Naive thymus-derived CD4-positive, alpha-beta T cell (primary cell): ENCODE measurements at places on chromosomes 2 and 18.

DNA sequence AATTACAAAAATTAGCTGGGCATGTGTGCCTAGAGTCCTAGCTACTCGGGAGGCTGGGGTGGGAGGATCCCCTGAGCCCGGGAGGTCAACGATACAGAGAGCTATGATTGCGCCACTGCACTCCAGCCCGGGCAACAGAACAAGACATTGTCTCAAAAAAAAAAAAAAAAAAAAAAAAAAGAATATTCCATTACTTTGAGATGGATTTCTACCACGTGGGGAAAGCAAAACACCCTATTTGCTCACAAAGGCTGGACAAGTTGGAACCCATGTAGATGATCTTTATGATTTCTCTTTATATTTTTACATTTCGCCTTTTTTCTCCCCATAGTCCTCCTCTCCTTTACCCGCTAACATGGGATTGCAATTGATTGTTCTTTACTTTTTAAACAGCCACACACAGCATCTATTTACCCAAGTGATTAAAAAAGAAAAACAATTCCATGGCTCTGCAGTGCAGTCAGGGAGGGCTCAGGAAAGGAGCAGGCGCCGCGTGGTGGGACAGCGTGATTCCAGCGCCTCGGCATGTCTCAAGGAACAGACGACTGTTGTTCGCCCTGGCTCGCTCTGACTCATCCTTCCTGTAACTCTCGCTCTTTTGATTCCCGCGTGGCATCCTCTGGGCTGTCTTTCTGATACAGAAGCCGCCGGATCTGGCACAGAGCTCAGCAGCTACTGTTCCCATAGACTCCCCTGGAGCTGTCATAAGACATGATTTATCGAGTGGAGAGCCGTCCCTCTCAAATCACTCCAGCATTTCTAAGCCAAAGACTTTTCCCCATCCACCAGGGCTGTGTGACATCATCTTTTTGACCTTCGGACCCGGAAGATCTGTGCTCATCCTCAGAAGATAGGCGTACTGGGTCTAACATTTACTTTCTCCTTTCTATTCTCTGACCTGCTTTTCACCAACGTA, 230.4 kb upstream of the AGAP1 start:
- no peak overlapping the region for H3K4me3 ChIP-seq
- no peaks in the 10 kb centered on the region for H3K36me3 ChIP-seq
- H3K27ac ChIP-seq = no peak overlapping the region
- no peaks in the 10 kb centered on the region for H3K27me3 ChIP-seq
- H3K4me1 ChIP-seq = no peaks in the 10 kb centered on the region

GRCh38 chr2:221569871-221570270, 2.2 kb downstream of the EPHA4 start:
- H3K27ac ChIP-seq = no peak overlapping the region
- no peaks in the 10 kb centered on the region for H3K36me3 ChIP-seq
- DNase-seq = no peak
- H3K4me3 ChIP-seq = peak overlapping the region; percentile 91
- H3K4me1 ChIP-seq = peaks cover 11% of the 10 kb centered on the region

GRCh38 chr2:30443081-30443480, 4.0 kb upstream of the LCLAT1 start:
- H3K4me3 ChIP-seq = no peak overlapping the region
- DNase-seq = no peak
- no peak overlapping the region for H3K27ac ChIP-seq

GRCh38 chr2:63902149-63902548, 60.5 kb downstream of the UGP2 start:
- peaks cover 4% of the 10 kb centered on the region for H3K4me1 ChIP-seq
- no peak overlapping the region for H3K27ac ChIP-seq
- no peaks in the 10 kb centered on the region for H3K27me3 ChIP-seq
- no peak for DNase-seq
- H3K4me3 ChIP-seq = no peak overlapping the region
- H3K36me3 ChIP-seq = peaks cover 8% of the 10 kb centered on the region

DNA sequence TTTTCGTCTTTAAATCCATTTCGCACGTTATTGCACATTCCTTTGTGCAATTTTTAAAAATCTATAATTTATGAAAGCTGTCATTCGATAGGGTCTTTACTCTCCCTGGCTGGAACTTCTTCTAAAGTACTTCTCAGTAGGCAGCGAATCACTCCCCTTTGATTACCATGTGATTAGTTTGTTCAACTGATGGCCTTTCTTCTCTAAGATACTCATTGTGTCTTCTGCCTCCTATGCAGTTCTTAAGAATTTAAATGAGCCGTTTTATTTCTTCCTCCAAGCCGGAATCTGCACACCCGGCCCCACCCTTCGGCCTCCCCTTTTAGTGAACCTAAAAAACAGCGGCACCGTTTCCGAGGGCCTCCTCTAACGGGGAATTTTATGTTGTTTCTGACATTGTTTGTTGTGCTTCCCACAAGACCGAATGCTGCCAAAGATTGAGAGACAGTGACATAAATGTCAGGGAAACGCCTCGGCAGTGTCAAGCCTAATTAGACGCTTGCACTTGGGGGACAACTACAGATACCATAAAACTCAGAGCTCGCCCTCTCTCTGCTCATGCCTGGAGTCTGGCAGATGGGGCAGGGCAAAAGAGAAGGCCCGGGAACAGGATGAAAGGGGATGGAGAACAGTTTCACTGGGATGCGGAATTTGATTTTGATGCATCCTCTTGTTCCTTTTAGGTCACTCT, 255.3 kb downstream of the BCL11A start:
- H3K36me3 ChIP-seq = no peaks in the 10 kb centered on the region
- no peaks in the 10 kb centered on the region for H3K27me3 ChIP-seq
- no peak overlapping the region for H3K4me3 ChIP-seq

- no peaks in the 10 kb centered on the region for H3K4me1 ChIP-seq
- H3K4me3 ChIP-seq = no peak overlapping the region
- H3K27ac ChIP-seq = no peak overlapping the region
- H3K36me3 ChIP-seq = no peaks in the 10 kb centered on the region
- no peak for DNase-seq
These were observed 61.1 kb downstream of the PDCL3 start for GRCh38 chr2:100623930-100624329.

- H3K4me3 ChIP-seq = no peak overlapping the region
- H3K27ac ChIP-seq = no peak overlapping the region
- no peak for DNase-seq
- H3K27me3 ChIP-seq = no peaks in the 10 kb centered on the region
- peaks cover 10% of the 10 kb centered on the region for H3K4me1 ChIP-seq
These were observed 122.6 kb upstream of the EPAS1 start for GRCh38 chr2:46174345-46175170.

DNA sequence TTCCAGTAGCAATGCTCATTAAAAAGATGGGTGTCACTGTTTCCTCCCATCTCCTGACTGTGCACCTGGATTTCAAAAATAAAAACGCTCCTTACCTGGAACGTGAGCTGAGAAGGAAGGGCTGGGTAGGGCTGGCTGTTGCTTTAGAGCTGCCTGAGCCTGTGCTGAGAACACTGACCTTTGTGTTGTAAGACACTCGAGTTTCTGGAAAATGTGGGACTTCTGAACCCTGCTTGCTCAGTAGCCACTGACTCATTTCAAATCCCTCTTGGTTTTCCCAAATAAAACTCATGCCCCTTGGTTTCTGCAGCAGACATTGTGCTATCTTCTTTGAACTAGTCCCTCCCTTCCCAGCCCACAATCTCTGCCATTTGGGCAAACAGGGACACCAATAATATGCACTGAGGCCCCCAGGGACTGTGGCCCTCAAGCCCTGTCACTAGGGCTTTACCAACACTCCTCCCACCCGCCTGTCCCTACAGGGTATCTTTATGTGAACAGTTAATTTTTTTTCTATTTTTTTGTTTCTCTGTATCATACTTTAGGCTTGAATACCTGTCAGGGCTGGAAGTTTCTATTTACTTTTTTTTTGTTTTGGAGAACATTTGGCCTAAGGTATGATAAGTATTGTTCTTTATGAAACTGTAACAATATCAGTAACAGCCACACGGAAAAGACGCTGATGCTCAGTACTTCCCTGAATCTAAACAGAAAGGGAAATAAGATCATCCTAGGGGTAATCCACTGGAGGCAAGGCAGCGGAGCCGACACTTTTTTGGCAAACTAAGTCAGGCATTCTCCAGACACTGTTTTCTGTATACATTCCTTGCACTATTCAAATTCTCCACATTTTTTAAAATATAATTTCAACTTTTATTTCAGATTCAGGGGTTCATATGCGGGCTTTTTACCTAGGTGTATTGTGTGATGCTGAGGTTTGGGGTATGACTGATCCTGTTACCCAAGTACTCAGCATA, 280.2 kb downstream of the STK39 start:
- H3K4me3 ChIP-seq = no peak overlapping the region
- no peaks in the 10 kb centered on the region for H3K4me1 ChIP-seq
- H3K27me3 ChIP-seq = no peaks in the 10 kb centered on the region
- DNase-seq = no peak

DNA sequence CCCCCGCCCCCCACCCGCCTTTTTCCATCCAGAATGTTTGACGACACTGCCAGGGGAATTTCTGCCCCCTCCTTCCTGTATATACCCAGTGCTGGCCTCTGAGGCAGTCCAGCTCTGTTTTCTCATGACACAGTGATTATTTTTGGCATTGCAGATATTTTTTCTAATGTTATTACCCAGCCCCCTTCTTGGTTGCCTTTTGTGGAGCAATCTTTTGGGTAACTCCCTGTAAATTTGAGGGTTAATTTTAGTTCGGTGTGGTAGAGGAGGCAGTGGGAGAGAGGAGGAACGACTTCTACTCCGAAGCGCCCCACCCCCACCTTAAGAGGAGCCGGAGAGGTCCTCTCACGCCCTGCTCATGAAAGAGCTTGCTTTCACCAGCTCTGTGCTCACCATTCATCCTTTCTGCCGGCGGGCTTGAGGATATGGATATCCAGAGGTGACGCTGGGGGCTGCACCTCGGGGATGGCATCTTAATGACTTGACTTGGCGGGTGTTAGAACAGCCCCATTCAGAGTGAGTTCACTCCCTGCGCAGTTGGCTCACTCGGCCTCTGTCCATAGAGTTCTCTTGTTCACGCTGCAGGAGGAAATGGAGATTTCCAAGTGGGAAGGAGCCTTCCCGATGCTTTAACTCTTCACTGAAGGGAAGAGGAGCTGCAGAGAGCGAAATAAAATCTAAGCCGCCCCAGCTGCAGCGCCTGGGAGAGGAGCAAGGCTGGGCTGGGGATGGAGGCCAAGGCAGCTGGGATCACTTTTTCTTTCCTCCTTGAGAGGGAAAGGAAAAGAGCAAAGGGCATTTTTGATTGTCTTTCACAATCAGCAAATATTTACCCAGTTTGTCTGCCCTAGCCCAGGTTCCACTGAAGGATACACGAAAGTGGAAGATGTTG, 38.4 kb downstream of the EPAS1 start:
- no peaks in the 10 kb centered on the region for H3K27me3 ChIP-seq
- peaks cover 10% of the 10 kb centered on the region for H3K4me1 ChIP-seq
- no peaks in the 10 kb centered on the region for H3K36me3 ChIP-seq
- no peak overlapping the region for H3K27ac ChIP-seq

- no peak for DNase-seq
- no peaks in the 10 kb centered on the region for H3K36me3 ChIP-seq
- no peak overlapping the region for H3K27ac ChIP-seq
- no peaks in the 10 kb centered on the region for H3K4me1 ChIP-seq
- no peaks in the 10 kb centered on the region for H3K27me3 ChIP-seq
- H3K4me3 ChIP-seq = no peak overlapping the region
These were observed 118.5 kb upstream of the TWIST2 start for GRCh38 chr2:238729261-238729935.

DNA sequence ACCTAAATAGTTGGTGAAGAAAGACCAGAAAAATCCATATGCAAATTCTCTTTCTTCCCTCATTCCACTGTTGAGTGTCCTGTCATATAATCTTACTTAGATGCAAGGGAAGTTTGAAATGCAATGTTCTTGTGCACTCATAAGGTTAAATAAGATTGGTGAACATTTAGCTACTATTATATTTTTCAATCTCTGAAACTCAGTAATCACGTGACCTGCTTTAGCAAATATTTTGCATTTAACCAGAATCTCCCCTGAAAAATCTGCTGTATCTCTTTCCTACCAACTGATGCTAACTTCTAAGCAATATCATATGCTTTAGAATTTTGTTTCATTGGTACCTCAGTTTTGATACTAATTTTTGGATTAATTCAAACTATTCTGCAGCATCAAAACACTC, 533.2 kb downstream of the RIT2 start:
- no peak overlapping the region for H3K4me3 ChIP-seq
- no peak overlapping the region for H3K27ac ChIP-seq
- no peak for DNase-seq
- H3K36me3 ChIP-seq = no peaks in the 10 kb centered on the region
- H3K27me3 ChIP-seq = no peaks in the 10 kb centered on the region
- H3K4me1 ChIP-seq = no peaks in the 10 kb centered on the region

- peaks cover 4% of the 10 kb centered on the region for H3K4me1 ChIP-seq
- H3K27me3 ChIP-seq = no peaks in the 10 kb centered on the region
- no peak overlapping the region for H3K27ac ChIP-seq
- H3K4me3 ChIP-seq = no peak overlapping the region
- no peaks in the 10 kb centered on the region for H3K36me3 ChIP-seq
These were observed 7.1 kb downstream of the TMEM163 start for GRCh38 chr2:134711692-134712091.

GRCh38 chr18:58666176-58666575, 5.1 kb upstream of the MALT1 start:
- DNase-seq = no peak
- no peaks in the 10 kb centered on the region for H3K36me3 ChIP-seq
- no peak overlapping the region for H3K27ac ChIP-seq
- H3K4me3 ChIP-seq = no peak overlapping the region

DNA sequence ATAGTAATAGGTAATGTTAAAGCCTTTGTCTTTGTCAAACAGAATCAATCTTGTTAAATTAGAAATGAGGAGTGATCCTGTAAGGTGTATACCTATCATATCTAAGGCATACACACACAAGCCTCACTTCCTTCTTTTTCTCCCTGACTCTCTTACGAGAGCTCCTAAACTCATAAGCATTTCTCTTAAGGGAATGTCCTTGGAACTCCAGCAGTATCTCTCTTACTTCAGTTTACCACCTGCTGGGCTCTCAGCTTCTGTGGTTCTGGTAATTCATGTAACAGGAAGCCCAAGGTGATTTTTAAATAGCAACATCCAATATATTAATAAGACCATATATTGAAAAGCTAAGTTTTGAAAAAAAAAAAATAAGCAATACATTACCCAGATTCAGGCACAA, 85.9 kb downstream of the UBE2E3 start:
- no peaks in the 10 kb centered on the region for H3K4me1 ChIP-seq
- H3K27me3 ChIP-seq = no peaks in the 10 kb centered on the region
- H3K36me3 ChIP-seq = no peaks in the 10 kb centered on the region
- no peak overlapping the region for H3K4me3 ChIP-seq
- DNase-seq = no peak
- no peak overlapping the region for H3K27ac ChIP-seq

DNA sequence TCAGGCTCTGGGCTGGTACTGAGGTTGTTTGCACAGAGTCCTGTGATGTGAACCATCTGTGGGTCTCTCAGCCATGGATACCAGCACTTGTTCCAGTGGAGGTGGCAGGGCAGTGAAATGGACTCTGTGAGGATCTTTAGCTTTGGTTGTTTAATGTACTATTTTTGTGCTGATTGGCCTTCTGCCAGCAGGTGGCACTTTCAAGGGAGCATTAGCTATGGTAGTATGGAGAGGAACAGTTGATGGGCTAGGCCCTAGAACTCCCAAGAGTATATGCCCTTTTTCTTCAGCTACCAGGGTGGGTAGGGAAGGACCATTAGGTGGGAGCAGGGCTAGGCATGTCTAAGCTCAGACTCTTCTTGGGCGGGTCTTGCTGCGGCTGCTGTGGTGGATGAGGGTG, 257.0 kb upstream of the GYPC start:
- no peaks in the 10 kb centered on the region for H3K4me1 ChIP-seq
- no peak for DNase-seq
- no peaks in the 10 kb centered on the region for H3K27me3 ChIP-seq
- no peak overlapping the region for H3K4me3 ChIP-seq
- H3K36me3 ChIP-seq = no peaks in the 10 kb centered on the region
- H3K27ac ChIP-seq = no peak overlapping the region

GRCh38 chr2:148922062-148922461, 47.0 kb downstream of the KIF5C start:
- no peaks in the 10 kb centered on the region for H3K36me3 ChIP-seq
- DNase-seq = no peak
- no peaks in the 10 kb centered on the region for H3K27me3 ChIP-seq
- no peaks in the 10 kb centered on the region for H3K4me1 ChIP-seq
- no peak overlapping the region for H3K27ac ChIP-seq
